AG10803 (cell line): ENCODE measurements at places on chromosomes 1 and 21.
A peak's percentile ranks its signal among the peaks of the same experiment; 100 is the strongest.

DNA sequence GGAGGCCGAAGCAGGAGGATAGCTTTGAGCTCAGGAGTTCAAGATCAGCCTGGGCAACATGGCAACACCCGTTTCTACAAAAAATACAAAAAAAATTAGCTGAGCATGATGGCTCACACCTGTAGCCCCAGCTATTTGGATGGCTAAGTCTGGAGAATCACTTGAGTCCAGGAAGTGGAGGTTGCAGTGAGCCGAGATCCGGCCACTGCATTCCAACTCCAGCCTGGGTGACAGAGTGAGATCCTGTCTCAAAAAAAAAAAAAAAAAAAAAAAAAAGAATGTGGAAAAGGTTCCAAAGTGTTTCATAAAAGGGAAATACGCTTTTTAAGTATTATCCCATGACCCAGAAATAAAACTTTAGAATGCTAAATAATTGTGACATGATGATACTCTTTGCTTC lies 8.0 kb downstream of the S1PR1 start:
- no peak for DNase-seq

GRCh38 chr1:95640746-95641145 lies 406.7 kb downstream of the RWDD3 start:
- no peak for DNase-seq

- DNase-seq = no peak
Measured at GRCh38 chr1:61397935-61398334, 315.6 kb downstream of the NFIA start.

DNA sequence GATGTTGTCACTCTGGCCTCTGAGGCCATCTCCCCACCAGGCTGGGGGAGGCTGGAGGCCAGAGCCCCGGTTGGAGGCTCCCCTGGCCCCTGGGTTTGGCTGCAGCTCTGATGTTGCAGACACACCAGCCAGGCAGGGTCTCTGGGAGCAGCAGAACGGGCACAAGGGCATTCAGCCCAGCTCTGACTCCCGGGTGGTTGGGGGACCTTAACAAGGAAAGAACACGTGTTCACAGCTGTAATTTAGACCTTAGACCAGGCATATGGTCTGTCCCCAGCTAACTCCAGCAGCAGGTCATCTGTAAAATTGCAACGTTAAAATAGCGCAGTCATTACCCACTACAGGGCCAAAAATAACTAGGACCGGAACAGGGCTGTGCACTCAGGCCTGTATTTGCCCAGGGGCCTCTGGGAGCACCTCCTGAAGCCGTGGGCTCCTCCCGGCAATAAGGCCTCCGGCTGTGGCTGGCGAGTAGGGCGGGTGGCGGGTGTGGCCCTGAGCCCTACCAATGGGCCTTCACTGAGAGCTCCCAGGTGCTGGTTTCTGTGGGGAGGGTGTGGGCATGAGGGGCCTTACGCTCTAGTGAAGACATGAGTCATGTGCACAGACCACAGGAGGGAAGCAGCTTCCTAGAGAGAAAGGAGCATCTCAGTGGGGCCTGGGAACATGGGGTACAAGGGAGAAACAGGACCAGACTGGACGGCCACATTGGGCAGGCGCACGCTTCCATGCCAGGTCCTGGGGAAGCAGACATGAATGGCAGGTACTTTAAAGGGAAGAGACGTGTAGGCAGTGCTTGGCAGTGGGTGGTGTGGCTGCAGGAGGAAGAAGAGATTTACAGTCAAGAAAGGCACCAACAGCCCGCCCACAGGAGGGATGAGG lies 6.1 kb downstream of the LDLRAP1 start:
- DNase-seq = no peak

DNA sequence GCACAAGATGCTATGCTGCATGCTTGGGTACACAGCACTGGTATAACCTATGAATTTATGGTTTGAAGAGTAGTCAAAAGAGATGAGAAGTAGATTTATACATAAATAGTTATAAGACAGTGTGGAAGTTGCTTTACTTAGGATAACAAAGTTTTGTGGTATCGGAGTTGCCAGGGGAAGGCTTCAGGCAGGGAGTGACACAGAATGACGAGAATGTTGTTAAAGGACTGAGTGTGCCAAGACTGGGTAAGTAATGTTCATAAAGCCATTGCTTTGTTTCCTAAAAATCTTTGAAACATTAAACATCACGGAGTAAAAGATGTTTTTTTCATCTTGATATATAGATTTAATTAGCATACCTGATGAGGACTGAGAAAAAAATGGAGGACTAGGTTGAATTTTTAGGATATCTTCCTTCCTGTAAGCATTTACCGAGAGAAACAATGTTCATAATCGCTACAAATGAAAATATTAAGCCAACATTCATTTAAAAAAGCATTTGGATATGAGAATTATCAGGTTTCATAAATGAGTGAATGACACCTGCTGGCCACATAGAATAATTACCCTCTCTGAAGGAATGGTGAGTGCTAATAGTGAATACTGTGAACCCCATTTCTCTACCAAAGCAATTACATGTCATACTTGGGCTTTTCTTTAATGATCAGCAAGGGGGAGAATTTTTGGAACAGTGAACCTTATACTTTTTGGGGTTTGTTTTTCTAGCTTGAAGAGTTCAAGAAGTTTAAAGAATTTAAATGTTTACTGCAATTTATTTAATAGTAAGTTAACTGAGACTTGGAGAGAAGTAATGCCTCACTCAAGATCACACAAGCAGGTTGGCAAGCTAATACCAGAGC lies 28.4 kb downstream of the EXTL2 start:
- DNase-seq = peak; percentile 64

DNA sequence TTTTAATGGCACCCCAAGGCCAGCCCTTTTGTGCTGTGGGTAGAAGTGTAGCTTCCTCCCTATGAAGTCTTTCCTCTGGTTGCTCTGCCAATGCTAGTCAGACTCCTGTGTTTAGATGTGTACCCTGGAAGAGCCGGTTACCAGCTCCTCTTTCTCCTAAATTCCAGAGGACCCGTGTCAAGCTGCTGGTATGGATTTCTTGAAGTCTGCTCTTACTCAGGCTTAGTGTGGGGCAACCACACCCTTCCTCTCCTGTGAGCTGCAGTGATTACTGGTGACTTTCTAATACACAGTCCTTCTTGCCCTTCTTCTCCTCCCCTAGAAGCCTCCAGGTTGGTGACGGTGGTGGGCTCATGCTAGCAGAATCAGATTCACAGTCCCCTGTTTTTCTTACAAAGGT lies 74.1 kb upstream of the AKT3 start:
- peak; percentile 81 for DNase-seq

- DNase-seq = no peak
Measured at GRCh38 chr1:220631238-220631815, 58.8 kb upstream of the C1orf115 start.

- peak; percentile 56 for DNase-seq
Measured at GRCh38 chr1:56491441-56491840, 87.9 kb downstream of the PLPP3 start.

DNA sequence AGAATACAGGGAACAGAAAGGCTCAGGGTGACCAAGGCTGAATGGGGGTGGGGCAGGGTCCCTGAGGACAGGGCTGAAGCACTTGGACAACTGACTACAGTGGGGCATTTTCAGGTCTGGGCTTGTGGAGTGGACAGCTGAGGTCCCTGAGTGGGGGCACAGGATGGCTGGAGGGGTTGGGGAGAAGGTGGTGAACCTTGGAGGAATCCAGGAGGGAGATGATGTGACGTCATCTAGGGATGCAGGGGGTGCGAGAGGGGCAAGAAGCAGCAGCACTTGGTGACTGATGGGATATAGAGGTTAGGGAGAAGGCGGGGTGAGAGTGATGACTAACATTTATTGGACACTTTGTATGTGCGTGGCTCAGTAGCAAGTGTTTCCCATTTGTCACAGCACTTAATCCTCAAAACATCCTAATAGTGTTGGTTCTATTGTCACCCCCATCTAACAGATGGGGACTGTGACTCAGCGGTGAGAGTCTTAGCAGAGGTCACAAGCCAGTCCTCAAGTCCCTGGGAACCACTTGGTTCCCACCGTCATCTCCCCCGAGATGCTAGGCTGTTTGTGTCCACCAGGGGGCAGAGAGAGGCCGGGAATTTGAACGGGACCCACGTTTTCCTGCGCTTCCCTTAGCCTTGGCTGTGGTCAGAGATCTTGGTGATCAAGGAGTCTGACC lies 27.9 kb upstream of the BMP8B start:
- DNase-seq = peak; percentile 79

- no peak for DNase-seq
Measured at GRCh38 chr1:222290866-222291265, 257.0 kb downstream of the HHIPL2 start.

- no peak for DNase-seq
Measured at GRCh38 chr1:225899044-225899925, 10.3 kb upstream of the LEFTY1 start.

GRCh38 chr1:221169447-221169889 lies 290.2 kb downstream of the HLX start:
- DNase-seq = peak; percentile 74

DNA sequence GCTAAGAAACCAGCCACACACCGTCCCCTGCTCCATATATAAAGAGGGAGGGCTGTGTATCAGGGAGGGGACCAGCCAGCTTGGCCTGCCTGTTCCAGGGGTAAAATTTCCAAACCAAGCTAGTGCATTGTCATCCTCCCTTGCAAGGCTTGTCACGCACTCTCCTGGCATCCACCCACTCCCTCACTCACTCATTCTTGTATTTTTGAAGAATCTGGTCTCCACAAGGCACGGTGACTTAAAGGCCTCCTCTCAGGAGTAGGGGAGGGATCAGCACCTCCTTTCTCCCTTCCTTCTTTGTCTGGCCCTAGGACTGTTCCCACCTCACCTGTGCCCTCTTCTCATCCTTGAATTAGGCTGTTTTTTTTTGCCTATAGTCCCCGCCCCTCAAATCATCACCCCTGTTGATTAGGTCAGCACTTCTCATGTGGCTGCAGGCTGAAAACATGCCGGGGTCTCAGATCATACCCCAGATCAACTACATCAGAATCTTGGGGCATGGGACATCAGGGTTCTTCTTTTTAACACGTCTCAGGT lies 5.0 kb downstream of the ABCA4 start:
- peak; percentile 88 for DNase-seq
